ENCODE measurements at places on chromosomes 13 and 19.

DNA sequence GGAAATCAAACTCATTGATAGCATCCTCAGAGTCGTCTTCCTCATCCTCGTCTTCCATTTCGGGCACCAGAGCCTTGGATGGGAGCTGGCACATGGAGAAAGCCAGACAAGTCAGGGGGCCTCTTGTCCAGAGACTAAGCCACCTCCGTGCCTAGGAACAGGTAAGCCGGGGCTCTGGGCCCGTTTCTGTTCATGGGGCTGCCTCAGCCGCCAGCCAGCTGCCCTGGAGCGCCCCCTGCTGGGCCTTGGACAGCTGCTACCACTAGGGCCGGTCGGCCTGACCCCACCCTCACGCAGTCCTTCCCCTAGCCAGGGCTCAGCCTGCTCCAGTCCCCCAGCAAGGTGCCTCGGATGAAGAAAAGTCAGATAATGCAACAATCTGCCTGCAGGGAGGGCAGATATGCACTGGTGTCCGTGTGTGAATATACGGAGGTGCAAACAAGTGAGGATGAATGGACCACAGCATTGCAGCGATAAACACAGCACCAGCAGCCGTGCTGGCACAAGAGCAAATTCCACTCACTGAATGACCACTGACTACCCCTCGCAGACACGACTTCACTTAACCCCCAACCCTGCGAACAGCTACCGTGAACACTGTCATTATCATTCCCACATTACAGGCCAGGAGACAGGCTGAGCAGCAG lies 11.9 kb upstream of the PRKD2 start:
- DNase-seq, result peak; percentile 88

DNA sequence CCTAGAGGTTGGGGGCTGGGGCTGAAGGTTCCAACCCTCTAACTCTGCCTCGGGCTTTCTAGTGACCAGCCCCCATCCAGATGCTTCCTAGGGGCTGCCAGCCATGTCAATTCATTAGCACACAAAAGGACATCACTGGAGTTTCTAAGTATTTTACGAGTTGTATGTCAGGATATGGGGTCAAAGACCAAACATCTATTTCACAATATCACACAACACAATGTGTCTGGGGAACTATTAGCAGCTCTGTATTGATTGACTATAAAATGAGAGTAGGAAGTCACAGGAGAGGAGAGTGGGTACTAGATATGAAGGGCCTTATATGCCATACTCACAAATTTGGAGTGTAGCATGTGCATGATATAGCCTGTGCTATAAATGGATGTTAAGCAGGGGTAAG lies 42.1 kb downstream of the LPAR6 start:
- no peak for DNase-seq

- no peak for DNase-seq
These were observed 28.7 kb downstream of the CAPN12 start for GRCh38 chr19:38715555-38715954.

DNA sequence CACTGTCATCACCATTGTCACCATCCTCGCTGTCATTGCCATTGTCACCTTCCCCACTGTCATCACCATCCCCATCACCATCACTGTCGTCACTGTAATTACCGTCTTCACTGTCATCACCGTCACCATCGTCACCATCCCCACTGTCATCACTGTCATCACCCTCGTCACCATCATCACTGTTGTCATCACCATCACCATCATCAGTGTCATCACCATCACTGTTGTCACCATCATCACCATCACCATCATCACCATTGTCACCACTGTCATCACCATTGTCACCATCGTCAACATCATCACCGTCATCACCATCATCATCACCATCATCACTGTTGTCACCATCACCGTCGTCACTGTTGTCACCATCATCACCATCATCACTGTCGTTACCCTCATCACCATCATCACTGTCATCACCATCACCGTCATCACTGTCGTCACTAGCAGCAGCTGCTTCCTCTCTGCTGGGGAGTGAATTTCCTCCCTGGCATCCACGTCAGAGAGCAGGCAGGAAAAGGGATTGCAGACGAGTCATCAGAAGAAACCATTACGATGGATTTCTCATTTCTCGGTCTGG lies 27.3 kb downstream of the TMEM255B start:
- DNase-seq, result no peak

DNA sequence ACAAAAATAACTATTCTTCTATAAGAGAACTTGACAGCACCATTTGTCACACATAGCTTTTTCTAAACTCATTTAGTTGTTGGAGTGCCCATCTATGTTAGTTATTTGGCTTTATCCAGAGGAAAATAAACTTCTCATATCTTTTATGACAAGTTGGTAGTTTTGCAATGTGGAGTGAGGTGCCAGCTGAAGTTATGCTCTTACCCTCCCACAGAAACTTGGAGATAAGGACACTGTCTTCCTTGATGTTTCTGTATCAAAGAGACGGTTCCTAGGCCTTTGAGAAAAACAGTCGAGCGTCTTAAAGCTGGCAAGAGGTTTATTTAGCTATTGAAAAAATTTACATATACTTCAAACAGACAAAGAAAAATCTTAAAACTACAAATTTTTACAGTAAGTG lies 1079.7 kb downstream of the SLITRK1 start:
- no peak for DNase-seq
